ENCODE measurements at places on chromosomes 6 and 20.

DNA sequence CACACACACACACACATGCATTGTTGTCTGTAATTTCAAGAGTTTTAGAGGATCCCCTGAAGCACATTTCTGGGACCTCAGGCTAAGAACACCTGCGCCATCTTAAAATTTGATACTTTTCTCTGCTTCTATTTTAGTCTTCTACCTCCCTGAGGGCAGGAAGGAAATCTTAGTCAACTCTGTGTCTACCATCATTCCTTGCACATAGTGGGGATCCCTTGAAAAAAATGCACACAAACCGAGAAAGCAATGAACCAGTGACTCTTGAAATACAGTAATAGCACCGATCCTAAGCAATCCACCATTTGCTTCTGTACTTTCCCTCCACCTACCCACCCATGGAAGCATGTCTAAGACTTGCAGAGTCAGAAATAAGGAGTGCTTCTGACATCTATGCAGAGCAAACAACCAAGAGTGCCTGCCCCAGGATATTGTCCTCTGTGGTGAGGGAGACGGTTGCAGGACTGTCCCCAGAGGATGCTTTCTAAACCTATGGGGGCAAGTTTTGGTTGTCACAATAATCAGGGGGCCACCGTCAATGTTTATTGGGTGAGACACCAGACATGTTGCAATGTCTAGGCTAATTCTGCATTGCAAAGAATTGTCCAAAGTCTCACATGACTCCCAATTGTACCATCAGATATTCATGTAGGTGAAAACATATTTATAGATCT is 208.0 kb upstream of the TAB2 start:
- DNase-seq = no peak

DNA sequence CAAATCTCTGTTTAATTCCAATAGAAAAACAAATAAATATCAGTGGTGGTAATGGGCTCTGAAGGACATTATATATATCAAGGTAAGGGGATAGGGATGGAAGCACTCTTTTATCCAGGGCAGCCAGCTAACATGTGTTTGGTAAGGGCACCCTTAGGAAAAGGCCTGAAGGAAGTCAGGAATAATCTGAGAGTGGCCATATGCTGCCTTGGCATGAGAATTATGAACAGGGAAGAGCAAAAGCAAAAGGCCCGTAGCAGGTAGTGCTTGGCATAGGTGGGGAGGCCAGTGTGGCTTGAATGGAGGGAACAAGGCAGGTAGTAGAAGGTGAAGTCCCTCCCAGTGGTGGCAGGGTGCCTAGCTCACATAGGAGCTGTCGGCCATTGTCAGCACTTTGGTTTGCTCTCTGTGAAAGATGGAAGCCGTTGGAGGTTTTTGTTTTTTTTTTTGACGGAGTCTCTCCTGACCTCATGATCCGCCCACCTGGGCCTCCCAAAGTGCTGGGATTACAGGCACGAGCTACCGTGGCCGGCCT is 39.6 kb upstream of the CSE1L start:
- no peak for DNase-seq

- no peak for DNase-seq
Measured at GRCh38 chr20:62060631-62061541, 4.8 kb downstream of the TAF4 start.

- DNase-seq = no peak
Measured at GRCh38 chr20:37870294-37870693, 32.6 kb upstream of the VSTM2L start.

GRCh38 chr6:39681674-39682121 is 43.5 kb downstream of the KIF6 start:
- no peak for DNase-seq

DNA sequence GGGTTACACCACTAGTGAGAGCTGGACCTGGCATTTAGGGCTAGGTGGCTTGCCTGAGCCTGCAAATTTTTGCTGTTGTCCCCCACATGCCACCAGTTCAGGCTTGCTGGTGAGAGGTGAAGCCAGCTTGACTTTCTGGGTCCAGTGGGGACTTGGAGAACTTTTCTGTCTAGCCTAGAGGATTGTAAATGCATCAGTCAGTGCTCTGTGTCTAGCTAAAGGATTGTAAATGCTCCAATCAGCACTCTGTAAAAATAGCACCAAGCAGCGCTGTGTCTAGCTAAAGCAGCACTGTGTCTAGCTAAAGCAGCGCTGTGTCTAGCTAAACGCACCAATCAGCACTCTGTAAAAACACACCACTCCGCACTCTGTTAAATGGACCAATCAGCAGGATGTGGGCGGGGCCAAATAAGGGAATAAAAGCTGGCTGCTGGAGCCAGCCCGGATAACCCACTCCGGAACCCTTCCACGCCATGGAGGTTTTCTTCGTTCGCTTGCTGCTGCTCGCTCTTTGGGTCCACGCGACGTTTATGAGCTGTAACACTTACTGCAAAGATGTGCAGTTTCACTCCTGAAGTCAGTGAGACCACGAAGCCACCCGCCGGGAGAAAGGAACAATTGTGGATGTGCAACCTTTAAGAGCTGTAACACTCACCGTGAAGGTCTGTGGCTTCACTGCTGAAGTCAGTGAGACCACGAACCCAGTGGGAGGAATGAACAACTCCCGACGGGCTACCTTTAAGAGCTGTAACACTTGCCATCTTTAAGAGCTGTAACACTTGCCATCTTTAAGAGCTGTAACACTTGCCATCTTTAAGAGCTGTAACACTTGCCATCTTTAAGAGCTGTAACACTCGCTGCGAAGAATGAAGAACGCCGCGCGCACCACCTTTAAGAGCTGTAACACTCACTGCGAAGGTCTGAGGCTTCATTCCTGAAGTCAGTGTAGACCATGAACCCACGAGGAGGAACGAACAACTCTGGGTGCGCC is 27.3 kb downstream of the GMPR start:
- no peak for DNase-seq

DNA sequence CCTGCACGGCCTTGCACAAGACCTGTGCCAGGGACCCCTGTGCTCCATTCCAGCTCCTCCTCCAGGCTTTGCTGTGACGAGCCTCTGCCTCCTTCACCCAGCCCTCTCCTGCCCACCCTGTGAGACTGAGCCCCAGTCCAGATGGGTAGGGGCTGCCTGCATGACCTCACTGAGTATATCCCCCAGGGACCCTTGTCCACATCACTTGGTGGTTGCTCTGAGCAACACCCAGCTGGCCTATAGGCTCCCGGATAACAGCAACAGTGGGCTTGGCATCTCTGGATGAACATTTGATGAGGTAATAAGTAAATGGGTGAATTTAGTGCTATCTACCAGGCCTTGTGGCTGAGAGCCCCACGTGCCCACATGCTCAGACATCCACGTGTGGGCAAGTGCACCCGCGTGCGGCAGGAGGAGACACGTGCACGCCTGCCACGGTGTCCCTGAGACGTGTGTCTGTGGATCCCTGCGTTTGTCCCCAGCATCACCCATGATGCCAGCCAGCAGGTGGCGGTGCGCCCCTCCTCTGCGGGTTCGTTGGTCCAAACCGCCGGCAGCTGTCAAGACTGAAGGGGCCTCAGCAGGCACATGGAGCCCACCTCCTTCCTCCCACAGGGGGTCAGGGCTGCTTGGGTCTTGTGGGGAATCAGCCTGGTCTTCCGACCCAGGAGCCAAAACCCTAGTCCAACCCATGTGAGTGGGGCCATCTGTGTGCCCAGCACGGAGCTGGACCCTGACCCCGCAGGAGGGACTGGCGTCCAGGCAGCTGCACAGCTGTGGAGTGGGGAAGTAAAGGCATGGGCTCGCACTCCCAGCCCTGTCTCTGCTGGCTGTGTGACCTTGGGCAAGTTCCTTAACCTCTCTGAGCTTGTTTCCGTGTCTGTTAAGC is 45.9 kb downstream of the FGD2 start:
- DNase-seq = peak; percentile 92
